ENCODE measurements at places on chromosomes 12 and 14.

DNA sequence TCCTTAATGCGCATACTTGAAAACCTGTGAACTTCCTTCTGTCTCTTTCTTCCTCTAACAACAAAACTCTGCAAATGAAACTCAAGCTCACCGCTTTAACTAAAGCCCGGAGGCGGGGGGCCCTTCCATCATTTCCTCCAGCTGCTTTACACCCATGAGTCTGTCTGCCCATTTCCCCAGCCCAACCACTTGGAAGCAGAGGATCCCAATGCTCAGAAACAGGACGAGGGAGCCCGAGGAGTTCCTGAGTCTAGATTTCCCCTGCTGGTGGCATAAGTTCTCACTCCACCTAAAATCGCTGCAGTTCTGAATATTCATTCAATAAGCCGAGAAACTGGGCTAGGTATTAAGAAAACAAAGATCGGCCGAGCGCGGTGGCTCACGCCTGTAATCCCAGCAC lies 30.8 kb downstream of the GPR19 start:
- DNase-seq: no peak

GRCh38 chr12:113983265-113983664 lies 17.1 kb upstream of the RBM19 start:
- no peak for DNase-seq

DNA sequence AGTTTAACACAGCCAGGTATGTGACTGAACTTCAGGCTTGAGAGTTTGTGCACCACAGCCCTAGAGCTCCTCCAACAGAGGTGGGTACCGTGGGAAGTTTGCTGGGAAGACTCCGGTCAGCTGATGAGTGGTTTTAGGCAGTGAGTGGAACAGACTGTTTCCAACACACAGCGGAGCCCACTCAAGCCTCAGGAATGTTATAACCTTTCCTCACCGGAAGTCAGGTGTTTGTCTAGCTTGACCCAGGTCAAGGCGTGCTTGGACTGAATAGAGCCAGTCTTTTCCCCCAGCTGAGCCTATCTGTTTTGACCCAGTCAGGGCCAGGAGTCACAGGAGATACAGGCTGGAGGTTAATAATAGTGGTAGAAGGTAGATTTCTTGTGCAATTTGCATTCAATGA lies 138.4 kb upstream of the PARP11 start:
- DNase-seq: peak; percentile 45

DNA sequence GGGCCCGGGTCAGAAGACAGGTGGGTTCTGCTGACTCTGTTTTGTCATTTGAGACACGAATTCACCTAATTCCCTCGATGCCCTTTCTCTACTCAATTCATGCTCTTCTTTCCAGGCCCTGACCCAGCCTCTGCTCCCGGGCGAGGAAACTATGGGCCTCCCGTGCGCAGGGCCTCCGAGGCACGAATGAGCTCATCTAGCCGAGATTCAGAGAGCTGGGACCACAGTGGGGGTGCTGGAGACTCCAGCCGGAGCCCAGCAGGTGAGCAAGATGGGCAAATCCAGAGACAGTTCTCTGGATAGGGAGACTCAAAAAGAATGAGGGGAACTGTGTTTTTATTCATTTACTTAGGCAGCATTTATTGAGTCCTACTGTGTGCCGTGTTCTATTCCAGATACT lies 37.0 kb upstream of the OAS1 start:
- DNase-seq: no peak

DNA sequence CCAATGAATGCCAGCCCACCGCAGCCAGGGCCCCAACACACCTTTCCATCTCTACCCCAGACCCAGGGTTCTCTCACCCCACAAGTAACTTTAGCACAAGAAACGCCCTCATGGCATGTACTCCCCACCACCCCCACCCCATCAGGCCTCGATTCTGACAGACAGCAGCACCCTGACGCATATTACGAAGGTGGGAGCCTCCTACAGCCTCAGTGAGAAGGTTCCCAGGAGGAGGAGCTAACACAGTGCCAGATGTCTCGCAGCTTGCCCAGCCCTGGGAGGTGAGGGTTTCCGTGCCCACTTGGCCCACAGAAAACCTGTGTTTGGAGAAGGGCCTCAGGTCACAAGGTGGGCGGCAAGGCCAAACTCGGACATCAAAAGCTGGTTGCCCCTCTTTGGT lies 32.4 kb downstream of the CCDC88C start:
- no peak for DNase-seq

DNA sequence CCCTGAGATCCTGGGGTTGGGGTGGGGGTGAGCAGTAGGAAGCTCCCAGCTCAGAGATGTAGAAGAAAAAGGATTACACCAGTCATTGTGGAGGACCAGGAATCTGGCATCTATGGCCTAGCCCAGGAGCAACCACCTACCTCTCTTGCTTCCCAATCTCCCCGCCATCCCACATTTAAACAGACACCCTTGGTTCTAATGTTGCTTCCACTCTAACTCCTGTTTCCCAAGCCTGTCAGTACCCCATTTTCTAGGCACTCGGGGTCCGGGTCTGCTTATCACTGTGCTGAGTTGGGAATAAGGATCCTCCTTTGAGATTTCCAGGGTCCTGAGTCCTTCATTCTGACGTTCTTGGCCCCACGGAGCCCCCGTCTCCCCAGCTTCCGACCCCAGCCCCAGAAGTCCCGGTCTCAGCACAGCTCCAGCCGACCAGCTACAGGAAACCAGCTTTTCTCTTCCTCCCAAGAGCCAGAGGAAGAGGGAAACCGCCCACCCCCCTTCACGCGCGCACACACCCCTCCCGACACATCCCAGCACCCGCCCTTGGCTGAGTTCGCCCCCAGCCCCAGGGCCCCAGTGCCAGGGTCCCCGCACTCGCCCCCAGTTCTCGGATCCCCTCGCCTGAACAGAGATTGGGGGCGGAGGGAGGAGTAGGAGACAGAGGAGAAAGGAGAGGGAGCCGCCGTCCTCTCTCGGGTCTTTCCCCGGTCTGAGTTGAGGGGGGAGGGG lies 1.2 kb downstream of the ITGA5 start:
- peak; percentile 60 for DNase-seq

DNA sequence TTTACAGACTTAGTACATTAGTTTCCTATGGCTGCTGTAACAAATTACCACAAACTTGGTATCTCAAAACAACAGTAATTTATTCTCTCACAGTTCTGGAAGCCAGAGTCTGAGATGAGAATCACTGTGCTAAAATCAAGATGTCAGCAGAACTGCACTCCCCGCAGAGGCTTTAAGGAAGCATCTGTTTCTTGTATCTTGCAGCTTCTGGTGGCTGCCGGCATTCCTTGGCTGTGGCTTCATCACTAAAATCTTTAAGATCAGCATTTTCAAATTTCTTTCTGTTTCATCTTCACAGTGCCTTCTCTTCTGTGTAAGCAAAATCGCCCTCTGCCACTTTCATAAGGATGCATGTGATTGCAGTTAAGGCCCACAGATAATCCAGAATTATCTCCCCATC lies 9.4 kb downstream of the STON2 start:
- DNase-seq: no peak

DNA sequence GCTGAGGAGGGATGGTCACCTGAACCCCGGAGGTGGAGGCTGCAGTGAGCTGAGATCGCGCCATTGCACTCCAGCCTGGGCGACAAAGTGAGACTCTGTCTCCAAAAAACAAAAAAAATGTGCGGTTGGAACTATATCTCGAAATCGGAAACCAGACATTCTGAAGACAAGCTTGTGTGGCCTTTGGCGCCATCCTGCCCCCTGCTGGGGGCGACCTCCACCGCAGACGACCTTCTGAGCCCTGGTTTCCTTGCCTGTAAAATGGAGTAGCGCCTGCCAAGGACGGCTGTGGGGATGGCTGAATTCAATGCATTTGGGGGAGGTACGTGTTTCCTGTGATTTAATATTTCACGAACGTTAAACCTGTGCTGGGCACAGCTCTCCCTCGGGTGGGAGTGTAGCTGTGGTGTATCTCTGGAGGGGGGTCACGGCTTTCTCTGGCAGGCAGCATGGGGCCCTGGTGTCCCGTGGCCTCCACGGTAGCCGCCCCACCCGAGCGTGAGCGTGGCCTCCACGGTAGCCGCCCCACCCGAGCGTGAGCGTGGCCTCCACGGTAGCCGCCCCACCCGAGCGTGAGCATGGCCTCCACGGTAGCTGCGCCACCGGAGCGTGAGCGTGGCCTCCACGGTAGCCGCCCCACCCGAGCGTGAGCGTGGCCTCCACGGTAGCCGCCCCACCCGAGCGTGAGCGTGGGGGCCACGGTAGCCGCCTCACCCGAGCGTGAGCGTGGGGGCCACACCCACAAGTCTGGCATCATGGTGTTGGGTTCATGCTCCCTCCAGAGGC lies 55.3 kb downstream of the LRCOL1 start:
- peak; percentile 72 for DNase-seq

GRCh38 chr14:103186909-103187586 lies 63.8 kb downstream of the TNFAIP2 start:
- peak; percentile 73 for DNase-seq

- DNase-seq: no peak
Measured at GRCh38 chr14:24851837-24852236, 198.1 kb downstream of the STXBP6 start.

GRCh38 chr12:79252358-79253075 lies 387.9 kb downstream of the SYT1 start:
- no peak for DNase-seq

GRCh38 chr12:82130762-82131161 lies 227.4 kb downstream of the CCDC59 start:
- DNase-seq: no peak

GRCh38 chr14:69901113-69901951 lies 22.1 kb downstream of the SMOC1 start:
- no peak for DNase-seq

GRCh38 chr12:70467918-70468733 lies 102.0 kb downstream of the KCNMB4 start:
- no peak for DNase-seq

GRCh38 chr12:130990034-130990433 lies 36.3 kb downstream of the ADGRD1 start:
- no peak for DNase-seq

DNA sequence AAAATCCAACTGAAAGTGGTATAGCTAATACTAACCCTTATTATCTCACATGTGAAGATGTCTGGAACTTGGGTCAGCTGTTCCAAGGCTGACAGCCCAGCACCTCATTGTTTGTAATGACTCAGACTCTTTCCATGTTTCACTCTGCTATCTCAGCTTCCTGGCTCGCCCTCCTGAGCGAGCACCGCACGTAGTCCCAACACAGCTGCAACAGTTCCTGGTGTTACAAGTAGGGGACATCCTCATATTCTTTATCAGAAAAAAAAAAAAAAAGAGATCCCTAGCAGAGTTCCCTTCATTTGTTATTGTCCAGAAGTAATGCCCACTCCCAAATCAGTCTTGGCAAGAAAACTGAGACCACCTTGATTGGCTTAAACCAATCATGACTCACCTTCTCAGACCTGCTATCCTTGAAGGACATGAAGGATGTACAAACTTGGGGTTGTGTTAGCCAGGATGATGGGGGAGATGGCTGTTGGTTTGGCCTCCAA lies 92.5 kb downstream of the ADCK1 start:
- DNase-seq: no peak

- no peak for DNase-seq
Measured at GRCh38 chr12:111194703-111195051, 174.2 kb downstream of the PHETA1 start.

DNA sequence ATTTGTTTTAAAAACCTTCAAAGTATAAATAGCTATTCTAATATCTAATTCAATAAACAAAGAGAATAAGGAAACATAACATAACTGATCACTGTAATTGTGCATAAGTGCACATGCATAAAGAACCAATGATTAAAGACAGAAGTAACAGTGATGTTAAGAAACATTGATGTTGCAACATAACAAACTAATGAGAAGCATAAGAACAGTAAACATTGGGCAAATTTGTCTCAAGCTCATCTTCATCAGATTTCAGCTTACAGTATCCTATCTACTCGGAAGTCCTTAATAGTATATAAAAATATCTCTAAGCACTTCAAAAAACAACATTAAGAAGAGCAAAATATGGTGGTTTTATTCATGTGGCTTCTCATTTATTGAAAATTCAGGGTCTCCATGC lies 97.6 kb downstream of the GARIN6 start:
- no peak for DNase-seq

GRCh38 chr12:107661830-107662229 lies 23.8 kb upstream of the PWP1 start:
- no peak for DNase-seq

DNA sequence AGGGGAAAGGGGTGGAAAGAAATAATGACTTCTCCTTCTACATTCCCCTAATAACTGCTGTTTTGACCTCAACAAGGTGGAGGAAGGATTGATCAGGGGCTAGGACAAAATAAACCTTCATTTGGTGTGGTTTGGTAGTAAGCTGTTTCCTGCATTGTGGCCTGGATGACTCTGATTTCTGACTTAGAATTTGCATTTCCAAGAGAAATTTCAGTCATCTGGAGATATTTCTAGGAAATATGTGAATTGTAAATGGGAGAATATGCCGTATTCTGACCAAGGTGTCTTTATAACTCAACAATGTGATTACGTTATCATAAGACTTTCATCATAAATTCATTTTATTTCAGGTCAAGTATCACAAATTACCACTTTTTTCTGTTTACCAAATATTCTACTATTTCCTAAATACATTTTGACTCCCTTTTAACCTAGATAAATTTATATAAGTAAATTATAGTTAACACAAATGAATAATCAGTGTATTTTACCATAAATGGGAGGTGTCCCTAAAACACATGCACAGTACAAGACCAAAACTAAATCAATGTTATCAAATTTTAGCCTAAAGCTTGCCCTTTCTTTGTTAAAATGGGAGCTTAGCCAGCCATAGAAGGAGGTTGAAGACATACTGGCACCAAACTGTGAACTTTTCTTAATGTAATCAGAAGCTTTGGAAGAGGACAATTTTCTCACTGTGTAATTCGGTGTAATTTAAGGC lies 828.8 kb downstream of the TMTC2 start:
- no peak for DNase-seq

DNA sequence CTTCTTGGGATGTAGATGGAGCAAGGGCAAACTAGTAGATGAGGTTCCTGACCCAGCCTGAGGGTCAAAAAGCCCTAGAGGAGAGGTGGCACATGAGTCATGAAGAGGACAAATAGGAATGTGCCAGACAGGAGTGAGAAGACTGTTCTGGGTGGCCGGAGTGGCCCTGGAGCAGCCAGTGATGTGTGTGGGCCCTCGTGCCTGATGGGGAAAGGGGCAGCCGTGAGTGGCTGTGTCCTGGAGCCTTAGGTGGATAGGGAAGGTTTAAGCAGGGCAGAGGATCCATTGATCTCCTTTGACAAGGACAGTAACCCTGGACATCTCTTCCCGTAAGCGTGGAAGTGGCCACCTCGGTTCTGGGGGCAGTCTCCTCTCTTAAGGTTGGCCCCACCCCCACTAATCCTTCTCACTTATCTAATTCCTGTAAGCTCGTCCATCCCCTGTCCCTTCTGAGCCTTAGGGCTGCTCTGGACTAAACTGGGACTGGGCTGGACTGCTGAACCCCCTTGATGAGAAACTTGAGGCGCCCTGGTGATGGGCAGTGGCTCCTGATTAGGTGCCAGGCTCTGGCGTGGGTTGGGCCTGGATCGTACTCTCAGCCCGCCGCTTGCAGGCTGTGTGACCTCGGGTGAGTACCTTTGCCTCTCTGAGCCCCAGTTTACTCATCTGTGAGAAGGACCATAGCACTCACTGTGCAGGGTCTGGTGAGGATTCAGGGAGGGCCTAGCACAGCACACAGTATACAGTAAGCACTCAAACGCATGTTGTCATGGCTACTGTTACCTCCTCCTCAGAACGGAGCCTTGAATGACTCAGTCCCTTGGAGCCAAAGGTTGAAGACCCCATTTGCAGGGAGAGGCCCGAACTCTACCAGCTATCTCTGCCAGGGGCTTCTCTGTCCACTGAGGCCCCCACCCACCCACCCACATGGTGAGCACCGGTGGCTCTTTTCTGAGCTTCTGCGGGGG lies 4.0 kb downstream of the FAM222A start:
- no peak for DNase-seq
